Activated CD8-positive, alpha-beta memory T cell treated with anti-CD3 and anti-CD28 coated beads, Interleukin-2, amount 50 U/mL, for 4 hours (primary cell): ENCODE measurements at places on chromosomes 6 and 20.

DNA sequence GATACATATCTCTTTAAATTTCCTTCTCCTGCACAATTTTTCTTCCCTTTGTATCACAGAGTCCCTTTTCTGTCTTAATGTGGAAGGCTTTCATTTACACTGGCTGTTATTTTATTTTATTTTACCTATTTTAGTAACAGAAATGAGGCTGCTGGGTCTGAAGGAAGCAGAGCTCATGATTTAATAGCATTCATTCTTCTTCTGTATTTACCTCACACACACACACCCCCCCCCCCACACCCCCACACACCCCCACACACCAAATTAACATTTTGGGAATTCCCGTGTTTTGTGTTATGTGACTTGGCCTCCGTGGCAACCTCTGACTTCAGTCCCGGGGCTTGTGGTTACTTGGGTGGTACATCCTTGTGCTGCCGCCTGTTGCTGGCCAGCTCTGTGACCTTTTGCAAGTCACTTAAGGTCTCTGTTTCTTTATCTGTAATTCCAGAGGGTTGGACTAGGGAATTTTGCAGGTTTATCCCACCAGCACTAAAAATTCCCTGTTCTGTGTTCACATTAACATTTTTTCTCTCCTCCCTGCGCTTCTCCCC, 108.8 kb downstream of the TIAM2 start:
- peak; percentile 22 for DNase-seq

- no peak for DNase-seq
These were observed 10.5 kb upstream of the TFAP2A start for GRCh38 chr6:10425176-10425974.

DNA sequence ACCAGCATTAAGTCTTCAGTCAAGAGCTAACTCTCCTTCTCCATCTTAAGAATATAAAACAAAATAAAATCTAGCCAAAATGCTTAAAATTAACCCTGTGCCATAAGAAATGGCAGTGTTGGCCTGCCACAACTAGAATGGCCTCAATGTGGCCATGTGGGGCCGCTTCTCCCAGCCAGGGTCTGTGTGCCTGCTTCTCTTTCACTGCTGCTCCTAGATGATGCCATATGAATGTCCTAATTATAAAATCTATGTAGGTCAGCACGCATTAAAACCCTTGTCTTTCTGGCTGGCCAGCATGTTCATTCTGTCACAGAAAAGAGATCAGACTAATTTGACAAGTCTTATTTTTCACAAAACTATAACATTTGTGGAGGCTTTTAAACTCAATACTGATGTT, 102.6 kb downstream of the C6orf118 start:
- DNase-seq, result no peak

DNA sequence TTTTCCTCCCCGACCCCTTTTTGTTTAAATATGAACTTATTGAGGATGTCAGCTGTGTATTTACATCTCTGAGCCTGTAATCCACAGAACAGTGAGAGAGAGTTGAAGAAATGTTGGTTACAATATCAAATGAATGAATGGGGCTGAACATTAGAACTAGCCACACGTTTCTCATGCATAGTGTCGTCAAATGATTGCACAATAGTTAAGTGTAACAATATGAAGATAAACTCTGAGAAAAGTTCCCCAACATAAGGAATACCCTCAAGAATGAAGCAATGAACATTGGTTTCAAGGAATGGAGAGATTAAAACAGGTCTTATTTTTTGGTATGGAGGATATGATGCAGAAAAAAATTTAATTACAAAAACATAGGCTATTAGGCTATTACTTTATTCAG, 100.5 kb upstream of the DTNBP1 start:
- no peak for DNase-seq

DNA sequence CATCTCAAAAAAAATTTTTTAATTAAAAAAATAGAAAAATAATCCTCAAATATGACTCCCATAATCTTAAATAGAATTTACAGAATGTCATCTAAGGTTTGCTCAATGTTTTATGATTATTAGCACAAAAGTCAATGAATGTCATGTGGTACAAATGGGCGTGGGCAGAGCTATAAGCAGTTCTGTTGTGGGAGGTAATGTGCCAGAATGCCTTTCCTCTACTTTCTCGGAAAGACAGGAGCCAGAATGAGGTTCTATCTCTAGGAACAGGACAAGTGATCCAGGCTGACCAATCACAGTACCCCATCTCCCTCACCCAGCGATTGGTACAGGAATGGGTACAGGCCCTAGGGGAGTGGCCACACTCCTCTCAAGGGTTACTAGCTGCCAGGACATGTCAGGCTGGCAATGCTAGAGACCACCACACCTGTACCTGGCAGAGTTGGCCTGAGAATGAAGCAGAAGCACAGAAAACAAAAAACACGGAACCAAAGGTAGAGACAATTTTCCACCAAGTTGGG, 15.1 kb downstream of the RALGAPA2 start:
- no peak for DNase-seq

DNA sequence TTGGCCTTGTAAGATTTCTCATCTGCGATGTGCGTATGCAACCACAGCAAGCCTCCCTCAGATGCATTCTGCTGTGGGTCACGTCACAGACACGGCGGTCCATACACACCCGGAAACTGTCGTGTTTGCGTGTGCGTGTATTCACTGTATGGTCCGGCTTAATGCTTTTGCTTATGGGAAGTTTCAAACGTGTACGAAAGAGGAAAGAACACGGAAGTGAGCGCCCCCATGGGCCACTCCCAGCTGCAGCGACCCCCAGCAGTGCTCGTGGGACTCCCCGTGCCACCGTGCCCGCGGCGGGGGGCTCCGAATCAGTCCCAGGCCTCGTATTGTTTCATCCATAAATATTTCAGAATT, 10.2 kb downstream of the DLL1 start:
- no peak for DNase-seq

DNA sequence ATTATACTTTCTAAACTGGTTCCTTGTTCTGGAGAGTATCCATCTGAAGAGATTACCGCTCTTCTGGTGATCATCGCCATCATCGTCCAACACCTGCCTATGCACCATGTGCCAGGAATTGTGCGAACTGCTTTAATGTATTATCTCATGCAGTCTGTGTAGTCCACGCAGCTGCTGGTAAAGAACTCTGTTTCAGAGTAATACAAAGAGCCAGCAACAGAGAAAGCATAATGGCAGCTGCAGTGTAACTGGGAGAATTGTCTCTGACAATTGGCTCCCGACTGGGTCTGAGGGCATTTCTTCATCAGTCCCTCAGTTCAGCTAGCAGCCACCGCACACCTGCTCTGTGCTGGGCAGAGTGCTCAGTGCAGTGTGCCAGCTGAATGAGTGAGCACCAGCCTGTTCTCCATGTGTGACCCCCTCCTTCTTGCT, 383.4 kb downstream of the GRIK2 start:
- DNase-seq, result no peak

DNA sequence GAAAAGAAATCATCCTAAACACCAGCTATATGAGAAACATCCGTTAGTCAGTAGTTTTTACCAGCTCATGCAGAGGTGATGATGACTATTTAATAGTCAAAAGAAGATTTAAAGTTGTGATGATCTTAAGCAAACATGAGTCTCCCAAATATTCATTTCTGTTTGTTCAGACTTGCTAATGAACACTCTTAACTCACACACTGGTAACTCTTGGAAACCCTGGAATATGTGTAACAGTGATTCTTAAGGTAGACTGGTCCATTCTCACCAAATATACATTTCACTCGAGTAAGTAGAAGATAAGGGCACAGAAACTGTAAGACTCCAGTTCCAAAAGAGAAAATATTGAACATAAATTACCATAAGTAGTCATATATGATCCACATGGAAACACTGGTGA, 29.1 kb downstream of the RSPO3 start:
- DNase-seq, result no peak

- no peak for DNase-seq
These were observed 261.4 kb upstream of the IRAK1BP1 start for GRCh38 chr6:78605909-78606446.

- DNase-seq, result no peak
These were observed 35.0 kb upstream of the ENTPD6 start for GRCh38 chr20:25160467-25160866.

GRCh38 chr6:166921570-166921969, 34.8 kb downstream of the RNASET2 start:
- DNase-seq, result no peak

DNA sequence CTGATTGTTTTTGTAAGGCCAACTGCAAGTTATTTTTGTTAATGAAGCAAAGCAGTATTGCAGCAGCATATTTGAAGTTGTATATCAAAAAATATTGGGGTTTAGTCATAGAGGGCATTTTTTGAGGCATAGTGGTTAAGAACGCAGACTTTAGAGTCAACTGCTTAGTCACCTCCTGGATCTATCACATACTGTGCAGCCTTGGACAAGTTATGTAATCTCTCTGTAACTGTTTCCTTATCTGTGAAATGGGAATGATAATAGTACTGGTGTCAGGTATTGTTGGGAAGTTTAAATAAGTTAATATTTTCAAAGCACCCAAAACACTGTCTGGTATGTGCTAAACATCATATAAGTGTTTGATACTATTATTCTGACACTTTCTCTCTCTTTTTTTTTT, 27.2 kb upstream of the EFHC1 start:
- DNase-seq, result no peak

GRCh38 chr20:35151736-35152135, 4.6 kb upstream of the EDEM2 start:
- DNase-seq, result no peak

DNA sequence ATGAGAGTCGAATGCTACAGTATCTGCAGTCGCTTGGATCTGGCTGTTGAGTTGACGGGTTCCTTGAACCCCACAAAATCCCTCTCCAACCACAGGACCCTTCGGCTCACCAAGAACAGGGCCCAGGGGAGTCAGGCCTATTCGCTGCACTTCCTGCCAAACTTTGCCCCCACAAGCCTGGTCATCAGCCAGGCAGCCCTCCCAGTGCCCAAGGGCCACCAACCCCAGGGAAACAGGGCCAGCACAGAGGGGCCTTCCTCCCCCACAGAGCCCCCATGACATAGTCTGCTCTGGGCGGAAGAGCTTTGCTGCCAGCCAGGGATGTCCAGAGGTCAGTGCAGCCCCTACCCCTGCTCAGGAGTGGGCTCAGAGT, 34.5 kb upstream of the MRGBP start:
- no peak for DNase-seq

- no peak for DNase-seq
These were observed 54.6 kb downstream of the PCSK2 start for GRCh38 chr20:17281478-17281877.

DNA sequence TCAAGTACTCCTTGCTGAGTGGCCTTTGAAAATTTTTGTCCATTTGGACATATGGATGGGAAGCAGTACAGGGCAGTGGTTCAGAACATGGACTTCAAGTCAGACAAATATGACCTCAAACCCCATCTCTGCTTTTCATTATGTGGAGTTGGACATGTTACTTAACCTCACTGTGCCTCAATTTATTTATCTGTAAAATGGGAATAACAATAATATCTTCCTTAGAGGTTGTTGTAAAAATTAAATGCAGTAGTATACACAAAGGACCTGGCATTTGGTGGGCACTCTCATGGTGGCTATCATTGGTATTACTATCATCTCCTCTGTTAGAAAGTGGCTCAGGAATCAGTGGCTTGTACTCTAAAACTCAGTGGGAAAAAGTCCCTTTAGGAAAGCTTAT, 204.0 kb upstream of the MYLIP start:
- no peak for DNase-seq

GRCh38 chr6:133680994-133681393, 207.9 kb upstream of the TCF21 start:
- no peak for DNase-seq

DNA sequence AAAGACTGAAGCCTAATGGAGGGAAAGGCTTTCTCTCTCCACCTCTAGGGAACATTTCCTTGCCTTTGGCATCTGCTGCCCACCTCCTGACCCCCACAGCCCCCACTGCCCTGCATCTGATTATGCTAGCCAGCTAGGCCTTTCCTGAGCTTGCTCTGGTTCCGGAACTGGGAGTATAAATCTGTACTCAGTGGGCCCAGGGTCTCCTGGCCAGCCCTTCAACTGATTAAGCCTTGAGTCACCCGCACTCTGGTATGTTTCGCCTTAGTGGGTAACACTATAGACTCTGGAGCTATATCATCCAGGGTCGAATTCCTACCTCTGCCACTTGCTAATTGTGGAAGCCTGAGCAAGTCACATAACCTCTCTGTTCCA, 45.6 kb upstream of the RIPOR2 start:
- no peak for DNase-seq

- no peak for DNase-seq
These were observed 55.5 kb downstream of the TCP11 start for GRCh38 chr6:35085359-35086281.

DNA sequence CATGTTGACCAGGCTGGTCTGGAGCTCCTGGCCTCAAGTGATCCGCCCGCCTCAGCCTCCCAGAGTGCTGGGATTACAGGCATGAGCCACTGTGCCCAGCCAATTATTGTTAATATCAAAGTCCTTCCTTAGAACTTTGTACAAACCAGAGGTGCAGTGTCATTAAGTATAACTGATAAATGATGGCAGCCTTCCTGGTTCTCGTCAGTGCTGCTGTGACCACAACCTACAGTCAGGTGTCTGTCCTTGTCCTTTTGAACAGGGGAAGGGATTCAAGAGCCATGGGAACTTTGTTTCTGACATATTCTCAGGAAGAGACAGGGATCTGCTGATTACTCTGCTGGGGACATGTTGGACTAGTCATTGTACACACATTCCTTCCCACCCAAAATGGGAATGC, 103.2 kb upstream of the TIAM2 start:
- no peak for DNase-seq

DNA sequence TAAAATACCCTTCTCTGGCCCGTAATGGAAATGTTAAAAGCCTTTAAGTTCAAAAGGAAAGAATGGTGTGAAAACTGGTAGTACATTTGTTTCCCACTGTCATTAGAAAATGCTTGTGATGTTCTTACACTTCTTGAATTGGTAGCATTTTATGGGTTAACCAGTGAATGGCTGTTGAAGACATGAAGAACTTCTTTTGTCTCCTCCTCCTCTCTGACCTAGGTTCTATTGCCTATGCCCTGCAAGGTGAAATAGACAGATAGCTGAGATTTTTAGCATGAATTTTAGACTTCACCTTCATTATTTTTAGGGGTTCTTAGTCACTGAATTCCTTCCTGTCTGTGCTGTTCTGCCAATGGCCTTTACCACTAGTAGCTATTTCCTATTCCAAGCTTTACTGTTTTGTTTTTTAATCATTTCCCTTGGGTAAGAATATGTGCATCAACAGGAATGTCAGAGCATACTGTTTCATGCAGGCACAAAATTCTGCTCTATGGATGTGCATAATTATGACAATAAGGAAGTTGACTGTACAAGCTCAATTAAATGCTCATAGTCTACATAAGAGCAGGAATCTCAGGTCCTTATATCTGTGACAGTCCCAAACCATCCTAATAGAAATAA, 4.9 kb downstream of the TNFAIP3 start:
- DNase-seq, result no peak

GRCh38 chr6:27547157-27548075, 74.5 kb upstream of the ZNF184 start:
- DNase-seq, result no peak

- no peak for DNase-seq
These were observed 172.8 kb upstream of the PROKR2 start for GRCh38 chr20:5489601-5490000.
